ENCODE measurements at places on chromosomes 11 and 22.

- DNase-seq: no peak
These were observed 115.0 kb upstream of the ARHGAP20 start for GRCh38 chr11:110827276-110827675.

- DNase-seq: no peak
These were observed 29.1 kb downstream of the LIMK2 start for GRCh38 chr22:31241200-31241599.

DNA sequence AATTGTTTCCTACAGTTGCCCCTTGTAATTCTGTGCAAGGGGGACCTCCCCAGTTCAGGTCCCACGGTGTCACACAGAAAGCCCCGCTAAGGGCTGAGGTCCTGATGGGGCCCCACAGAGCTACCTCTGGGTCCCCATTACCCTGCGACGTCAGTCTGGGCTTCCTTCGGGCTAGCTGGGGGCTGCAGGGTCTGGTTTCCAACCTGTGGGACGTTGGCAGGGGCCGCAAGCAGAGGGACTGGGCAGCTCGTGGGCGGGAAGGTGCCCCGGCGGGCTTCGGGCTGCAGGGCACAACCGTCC, 698 bp downstream of the SLC37A4 start:
- DNase-seq: no peak

DNA sequence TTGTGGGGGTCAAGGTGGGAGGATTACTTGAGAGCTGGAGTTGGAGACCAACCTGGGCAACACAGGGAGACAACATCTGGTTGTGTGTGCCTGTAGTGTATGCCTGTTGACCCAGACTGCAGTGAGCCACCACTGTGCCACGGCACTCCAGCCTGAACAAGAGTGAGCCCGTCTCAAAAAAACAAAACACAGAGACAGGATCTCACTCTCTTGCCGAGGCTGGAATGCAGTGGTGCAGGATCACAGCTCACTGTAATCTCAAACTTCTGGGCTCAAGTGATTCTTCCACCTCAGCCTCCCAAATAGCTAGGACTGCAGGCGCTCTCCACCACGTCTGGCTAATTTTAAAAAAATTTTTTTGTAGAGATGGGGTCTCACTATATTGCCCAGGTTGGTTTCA, 112.5 kb downstream of the SGSM3 start:
- DNase-seq: no peak

DNA sequence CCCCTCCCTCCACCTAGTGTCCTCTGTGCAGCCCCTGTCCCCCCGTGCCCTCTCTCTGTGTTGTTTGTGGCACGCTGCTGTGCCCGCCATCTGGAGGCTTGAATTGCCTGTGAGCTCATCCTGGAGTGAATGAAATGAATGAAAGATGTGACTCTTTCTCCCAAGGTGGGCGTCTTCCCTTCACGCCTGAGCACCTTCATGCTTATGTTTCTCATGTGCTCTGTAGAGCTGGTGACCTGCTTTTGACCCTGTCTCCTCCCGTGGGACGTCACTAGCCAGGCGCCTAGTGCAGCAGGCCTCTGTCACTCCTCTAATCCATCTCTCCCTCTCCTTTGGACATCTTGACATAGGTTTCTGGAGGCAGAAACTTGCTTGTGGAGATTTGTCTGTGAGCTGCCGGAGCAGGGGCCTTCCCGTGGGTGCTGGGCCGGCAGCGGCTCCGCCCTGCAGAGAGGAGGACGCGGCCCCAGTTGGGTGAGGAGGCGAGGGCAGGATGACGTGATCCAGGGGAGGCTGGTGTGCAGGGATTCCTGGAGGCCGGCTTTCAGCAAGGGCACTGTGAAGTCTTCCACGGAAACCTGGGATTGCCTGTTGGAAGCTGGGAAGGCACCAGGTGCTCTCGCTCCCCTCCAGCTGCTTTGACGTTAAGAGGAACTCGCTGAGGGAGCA, 40.6 kb downstream of the MUC6 start:
- no peak for DNase-seq

Measured in cortex of kidney (tissue), 1 donor.